CD14-positive monocyte (primary cell): ENCODE measurements at places on chromosomes 7 and 10. TPM values are rescaled to one million over a fixed set of nuclear protein-coding genes. Genes with fewer than 3 reads are reported as not detected.
A peak's percentile ranks its signal among the peaks of the same experiment; 100 is the strongest.

- no peak for DNase-seq
- H3K27ac ChIP-seq = no peak overlapping the region
- no peaks in the 10 kb centered on the region for H3K4me1 ChIP-seq
- H3K36me3 ChIP-seq = no peaks in the 10 kb centered on the region
These were observed 33.5 kb upstream of the KLHL7 start for GRCh38 chr7:23072048-23072447.

COL28A1 gene
- polyA plus RNA-seq = not detected

GRCh38 chr7:134085311-134085710, 41.8 kb upstream of the LRGUK start:
- H3K27ac ChIP-seq = no peak overlapping the region
- no peaks in the 10 kb centered on the region for H3K27me3 ChIP-seq
- no peaks in the 10 kb centered on the region for H3K36me3 ChIP-seq

NUB1 gene
- 26.9 and 32.0 TPM in 2 replicates for polyA plus RNA-seq

ATP5F1C gene
- 105 and 179 TPM in 2 replicates for polyA plus RNA-seq

- peaks cover 80% of the 10 kb centered on the region for H3K36me3 ChIP-seq
- no peak overlapping the region for H3K4me3 ChIP-seq
- H3K27ac ChIP-seq = no peak overlapping the region
These were observed 10.4 kb downstream of the PIK3CG start for GRCh38 chr7:106875508-106875907.

GRCh38 chr7:44045226-44046014, 918 bp downstream of the DBNL start:
- H3K27me3 ChIP-seq = no peaks in the 10 kb centered on the region
- peaks cover 13% of the 10 kb centered on the region for H3K36me3 ChIP-seq
- peaks cover 47% of the 10 kb centered on the region for H3K4me1 ChIP-seq
- peak; percentile 65 for DNase-seq
- H3K27ac ChIP-seq = peak overlapping the region; percentile 97
- H3K4me3 ChIP-seq = peak overlapping the region; percentile 80

DNA sequence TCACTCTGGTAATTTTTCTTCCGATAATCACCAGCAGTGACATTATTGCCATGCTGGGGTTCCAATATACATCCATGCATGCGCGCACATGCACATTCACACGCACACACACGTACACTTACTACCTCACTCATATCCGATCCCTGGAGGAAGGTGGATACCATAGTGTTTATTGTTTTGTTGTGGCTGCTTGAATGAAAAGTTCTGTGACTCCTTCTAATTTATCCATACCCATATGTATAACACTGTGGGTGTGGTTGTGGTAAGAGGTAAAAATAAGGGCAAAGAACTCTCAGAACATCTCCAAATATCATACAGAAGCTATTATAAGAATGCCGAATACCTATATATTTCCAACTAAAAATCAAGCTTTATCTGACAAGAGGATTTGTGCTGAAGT, 407.8 kb upstream of the PODXL start:
- no peak for DNase-seq
- H3K27me3 ChIP-seq = no peaks in the 10 kb centered on the region
- no peak overlapping the region for H3K27ac ChIP-seq
- no peaks in the 10 kb centered on the region for H3K4me1 ChIP-seq
- no peak overlapping the region for H3K4me3 ChIP-seq
- H3K36me3 ChIP-seq = no peaks in the 10 kb centered on the region

DNA sequence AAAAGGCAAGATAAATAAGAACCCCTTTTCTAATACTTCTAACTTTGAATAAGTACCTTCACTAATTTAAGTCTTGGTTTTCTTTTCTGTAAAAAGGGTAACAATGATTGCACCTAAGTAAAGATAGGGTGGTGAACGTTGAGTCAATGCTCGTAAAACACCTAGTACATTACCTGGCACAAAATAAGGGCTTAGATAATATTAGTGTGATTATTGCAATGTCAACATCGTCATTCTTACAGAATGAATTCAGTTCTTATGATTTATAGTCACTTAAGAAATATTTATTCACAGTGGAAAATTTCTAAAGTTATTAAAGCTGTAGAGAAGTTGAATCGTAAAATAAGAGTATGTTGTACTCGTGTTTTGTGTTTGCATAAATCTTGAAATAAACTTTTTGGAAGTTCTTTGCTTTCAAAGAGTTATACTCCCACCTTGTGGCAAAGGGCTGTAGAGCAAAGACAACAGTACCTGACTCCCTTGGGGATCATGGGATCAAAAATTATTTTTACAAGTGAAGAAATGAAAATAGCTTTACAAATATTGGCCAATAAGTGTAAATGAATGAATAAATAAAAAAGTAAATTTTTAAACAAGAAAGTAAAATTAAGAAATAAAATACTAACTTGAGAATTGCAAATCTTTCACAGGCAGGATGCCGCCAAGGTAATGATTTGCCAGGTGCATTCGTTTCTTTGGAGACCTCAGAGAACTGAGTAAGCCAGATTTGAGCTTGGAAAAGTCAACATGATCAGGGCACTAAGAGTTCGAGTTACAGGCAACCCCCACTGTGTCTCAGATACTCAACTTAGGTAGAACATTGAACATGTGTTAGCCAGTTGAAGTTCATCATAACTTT, 285.8 kb upstream of the CACNA2D1 start:
- no peaks in the 10 kb centered on the region for H3K36me3 ChIP-seq
- H3K4me3 ChIP-seq = no peak overlapping the region
- no peaks in the 10 kb centered on the region for H3K27me3 ChIP-seq
- no peak overlapping the region for H3K27ac ChIP-seq

DNA sequence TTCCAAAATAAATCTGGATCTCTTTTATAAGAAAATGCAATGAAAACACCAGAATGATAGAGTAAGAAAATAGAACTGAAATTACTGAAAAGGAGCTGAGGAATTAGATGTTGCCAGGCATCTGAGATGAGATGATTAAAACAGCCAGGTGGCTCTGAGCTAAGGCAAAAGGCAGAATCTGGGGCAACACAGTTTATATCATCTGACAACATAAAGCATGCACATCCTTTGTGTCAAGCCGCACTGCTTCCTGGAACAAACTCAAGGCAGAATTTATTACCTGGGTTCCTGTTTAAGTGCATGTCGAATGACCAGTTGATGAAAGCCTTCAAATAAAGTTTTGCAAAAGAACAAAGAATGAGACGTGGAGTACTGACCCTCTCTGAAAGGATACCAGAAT, 247.0 kb downstream of the SNX10 start:
- H3K4me1 ChIP-seq = peaks cover 3% of the 10 kb centered on the region
- peaks cover 14% of the 10 kb centered on the region for H3K27me3 ChIP-seq
- H3K27ac ChIP-seq = no peak overlapping the region
- no peaks in the 10 kb centered on the region for H3K36me3 ChIP-seq
- DNase-seq = no peak

- DNase-seq = no peak
- peaks cover 13% of the 10 kb centered on the region for H3K4me1 ChIP-seq
- peaks cover 23% of the 10 kb centered on the region for H3K27me3 ChIP-seq
- no peak overlapping the region for H3K27ac ChIP-seq
These were observed 2.3 kb downstream of the ABCB1 start for GRCh38 chr7:87598234-87599009.

GIMAP6 gene
- 70.2 TPM for polyA plus RNA-seq

DNA sequence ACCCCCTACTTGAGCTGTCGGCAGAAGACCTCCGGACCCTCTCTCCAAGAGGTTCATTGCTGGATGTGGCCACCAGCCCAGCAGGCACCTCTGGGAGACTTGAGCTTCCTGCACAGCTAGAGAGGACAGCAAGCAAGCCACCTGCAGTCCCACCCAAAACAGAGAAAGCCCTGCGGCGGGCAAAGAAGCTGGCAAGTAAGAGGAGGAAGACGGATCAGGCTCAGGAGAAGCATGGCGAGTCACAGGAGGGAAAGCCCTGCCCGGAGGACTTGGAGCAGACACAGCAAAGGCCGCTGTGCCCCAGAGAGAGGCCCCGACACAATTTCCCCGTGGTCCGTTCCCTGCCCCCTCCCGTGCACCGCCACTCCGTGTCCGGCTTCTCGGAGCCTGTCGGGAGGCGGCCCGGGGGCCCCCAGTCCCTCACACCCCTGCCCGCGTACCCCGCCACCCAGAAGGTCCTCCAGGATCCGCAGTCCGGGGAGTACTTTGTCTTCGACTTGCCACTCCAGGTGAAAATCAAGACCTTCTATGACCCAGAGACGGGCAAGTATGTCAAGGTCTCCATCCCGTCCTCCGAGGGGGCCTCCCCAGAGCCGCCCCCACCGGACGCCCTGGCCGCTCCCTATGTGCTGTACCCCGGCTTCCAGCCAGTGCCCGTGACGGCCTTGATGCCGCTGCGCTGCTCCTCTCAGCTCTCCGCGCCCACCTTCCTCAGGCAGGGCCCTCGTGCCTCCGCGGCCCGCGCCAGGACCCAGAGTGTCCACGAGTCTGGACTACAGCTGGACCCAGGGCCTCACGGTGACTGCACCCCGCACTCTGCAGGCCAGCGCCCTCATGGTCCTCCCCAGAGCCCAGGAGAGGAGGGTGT, 27.2 kb downstream of the C10orf71 start:
- no peaks in the 10 kb centered on the region for H3K27me3 ChIP-seq
- no peak overlapping the region for H3K27ac ChIP-seq
- H3K4me3 ChIP-seq = no peak overlapping the region
- peaks cover 27% of the 10 kb centered on the region for H3K4me1 ChIP-seq

DNA sequence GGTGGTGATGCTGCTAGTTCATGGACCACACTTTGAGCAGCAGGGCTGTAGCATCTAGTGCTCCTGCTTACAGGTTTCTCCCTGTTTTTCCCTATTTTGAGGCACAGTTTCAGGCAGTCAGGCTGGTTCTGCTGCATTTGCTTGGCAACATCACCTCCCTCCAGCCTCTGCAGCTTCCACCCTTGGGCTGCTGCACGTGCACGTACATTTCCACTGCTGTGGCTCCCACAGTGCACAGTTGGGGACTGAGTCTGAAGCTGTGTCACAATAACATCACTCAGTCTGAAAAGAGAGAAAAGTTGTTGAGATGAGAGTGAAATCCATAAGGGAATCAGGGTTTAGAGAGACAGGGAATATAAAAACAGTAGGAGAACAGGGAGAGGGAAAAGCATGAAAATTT, 230.7 kb upstream of the FZD1 start:
- no peak overlapping the region for H3K27ac ChIP-seq
- H3K4me3 ChIP-seq = no peak overlapping the region
- no peaks in the 10 kb centered on the region for H3K4me1 ChIP-seq
- no peak for DNase-seq
- no peaks in the 10 kb centered on the region for H3K36me3 ChIP-seq

NYAP1 gene
- polyA plus RNA-seq = not detected

DNA sequence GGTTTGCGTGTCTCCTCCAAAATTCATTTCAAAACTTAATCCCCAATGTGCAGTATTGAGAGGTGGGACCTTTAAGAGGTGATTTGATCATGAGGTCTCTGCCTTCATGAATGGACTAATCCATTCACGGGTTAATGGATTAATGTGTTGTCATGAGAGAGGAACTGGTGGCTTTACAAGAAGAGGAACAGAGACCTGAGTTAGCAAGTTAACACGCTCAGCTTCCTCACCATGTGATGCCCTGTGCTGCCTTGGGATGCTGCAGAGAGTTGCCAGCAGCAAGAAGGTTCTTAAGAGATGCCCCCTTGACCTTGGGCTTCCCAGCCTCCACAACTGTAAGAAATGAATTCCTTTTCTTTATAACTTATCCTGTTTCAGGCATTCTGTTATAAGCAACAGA, 3.7 kb upstream of the TCTN3 start:
- peak overlapping the region; percentile 70 for H3K27ac ChIP-seq
- no peaks in the 10 kb centered on the region for H3K36me3 ChIP-seq
- DNase-seq = peak; percentile 82
- no peak overlapping the region for H3K4me3 ChIP-seq

DNA sequence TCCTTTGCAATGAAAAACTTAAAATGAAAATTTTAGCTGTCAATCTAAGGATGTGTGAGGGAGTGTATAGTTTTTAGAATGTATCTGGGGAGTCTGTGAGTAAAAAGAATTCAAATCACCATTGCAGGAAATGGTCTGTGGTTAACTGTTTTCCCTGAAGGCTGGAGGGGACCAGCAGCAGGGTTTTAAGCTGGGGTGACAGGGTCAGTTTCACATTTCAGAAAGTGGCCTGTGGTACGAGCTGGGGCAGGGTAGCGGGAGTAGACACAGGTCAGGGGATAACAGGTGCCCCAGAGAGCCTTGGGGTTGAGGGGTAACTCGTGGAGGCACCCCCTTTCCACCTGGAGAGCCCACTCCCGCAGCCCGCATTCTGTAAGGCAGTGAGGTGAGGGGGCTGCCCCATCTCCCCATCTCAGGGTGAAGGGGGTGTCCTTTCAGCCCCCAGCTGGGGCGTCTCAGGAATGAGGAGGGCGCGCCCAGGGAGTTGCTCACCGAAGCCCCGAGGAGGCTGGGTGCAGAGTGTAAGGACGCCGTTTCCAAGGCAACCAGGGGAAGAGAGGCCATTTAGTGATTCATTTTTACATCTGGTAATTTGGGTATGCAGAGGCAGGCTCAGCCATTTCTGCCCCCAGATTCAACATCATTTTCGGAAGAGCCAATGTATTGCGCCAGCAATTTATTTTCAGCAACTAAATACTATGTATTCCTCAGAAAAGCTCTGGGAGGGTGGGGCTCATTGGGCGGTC, 168.9 kb downstream of the SLIT1 start:
- no peaks in the 10 kb centered on the region for H3K4me1 ChIP-seq
- no peaks in the 10 kb centered on the region for H3K36me3 ChIP-seq
- no peak overlapping the region for H3K27ac ChIP-seq
- H3K4me3 ChIP-seq = no peak overlapping the region

NIPSNAP2 gene
- 21.4 and 43.2 TPM in 2 replicates for polyA plus RNA-seq

LIPM gene
- not detected for polyA plus RNA-seq

GRCh38 chr10:17735166-17735941, 16.6 kb upstream of the TMEM236 start:
- no peaks in the 10 kb centered on the region for H3K4me1 ChIP-seq
- no peaks in the 10 kb centered on the region for H3K27me3 ChIP-seq
- no peak overlapping the region for H3K4me3 ChIP-seq
- no peak for DNase-seq

- peaks cover 15% of the 10 kb centered on the region for H3K4me1 ChIP-seq
- no peak overlapping the region for H3K4me3 ChIP-seq
- no peak for DNase-seq
- H3K27me3 ChIP-seq = no peaks in the 10 kb centered on the region
These were observed 137.3 kb downstream of the SEMA3C start for GRCh38 chr7:80781561-80781979.

DNA sequence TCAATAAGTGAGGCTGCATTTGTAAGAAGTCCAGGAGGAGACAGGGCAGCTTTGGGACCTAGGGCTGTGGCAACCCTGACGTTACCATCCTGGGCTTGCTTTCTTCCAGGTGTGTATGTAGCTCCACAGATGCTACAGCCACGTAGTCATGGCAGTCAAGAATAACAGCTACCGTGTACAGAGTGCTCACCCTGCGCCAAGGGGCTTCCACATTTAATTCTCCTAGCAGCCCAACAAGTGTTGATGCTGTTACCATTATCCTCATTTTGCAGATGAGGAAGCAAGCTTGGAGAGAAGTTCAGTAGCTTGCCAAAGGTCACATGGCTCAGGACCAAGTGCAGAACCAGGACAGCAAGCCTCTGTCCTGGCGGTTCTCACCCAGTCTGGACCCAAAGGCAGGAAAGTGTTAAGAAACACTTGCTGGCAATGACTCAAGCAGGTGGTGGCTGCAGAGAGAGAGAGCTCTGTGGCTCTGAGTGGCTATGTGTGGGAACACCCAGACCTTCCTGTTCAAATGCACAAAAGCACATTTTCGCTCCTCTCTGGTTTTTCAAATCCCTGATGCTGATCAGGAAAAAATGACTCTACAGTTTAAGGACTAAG, 89.8 kb downstream of the CREM start:
- no peaks in the 10 kb centered on the region for H3K27me3 ChIP-seq
- H3K36me3 ChIP-seq = no peaks in the 10 kb centered on the region
- H3K4me3 ChIP-seq = no peak overlapping the region
- DNase-seq = peak; percentile 59

- no peaks in the 10 kb centered on the region for H3K36me3 ChIP-seq
- no peaks in the 10 kb centered on the region for H3K27me3 ChIP-seq
- H3K4me3 ChIP-seq = no peak overlapping the region
These were observed 604.3 kb upstream of the GALNT17 start for GRCh38 chr7:70527520-70528115.

- H3K36me3 ChIP-seq = peaks cover 25% of the 10 kb centered on the region
- peak overlapping the region; percentile 88 for H3K4me3 ChIP-seq
These were observed 312 bp downstream of the PDCD11 start for GRCh38 chr10:103396789-103397087.

POLR3A gene
- 4.7 TPM for polyA plus RNA-seq
